ENCODE measurements at places on chromosomes 12 and 14. TPM values are rescaled to one million over a fixed set of nuclear protein-coding genes. Genes with fewer than 3 reads are reported as not detected.

DNA sequence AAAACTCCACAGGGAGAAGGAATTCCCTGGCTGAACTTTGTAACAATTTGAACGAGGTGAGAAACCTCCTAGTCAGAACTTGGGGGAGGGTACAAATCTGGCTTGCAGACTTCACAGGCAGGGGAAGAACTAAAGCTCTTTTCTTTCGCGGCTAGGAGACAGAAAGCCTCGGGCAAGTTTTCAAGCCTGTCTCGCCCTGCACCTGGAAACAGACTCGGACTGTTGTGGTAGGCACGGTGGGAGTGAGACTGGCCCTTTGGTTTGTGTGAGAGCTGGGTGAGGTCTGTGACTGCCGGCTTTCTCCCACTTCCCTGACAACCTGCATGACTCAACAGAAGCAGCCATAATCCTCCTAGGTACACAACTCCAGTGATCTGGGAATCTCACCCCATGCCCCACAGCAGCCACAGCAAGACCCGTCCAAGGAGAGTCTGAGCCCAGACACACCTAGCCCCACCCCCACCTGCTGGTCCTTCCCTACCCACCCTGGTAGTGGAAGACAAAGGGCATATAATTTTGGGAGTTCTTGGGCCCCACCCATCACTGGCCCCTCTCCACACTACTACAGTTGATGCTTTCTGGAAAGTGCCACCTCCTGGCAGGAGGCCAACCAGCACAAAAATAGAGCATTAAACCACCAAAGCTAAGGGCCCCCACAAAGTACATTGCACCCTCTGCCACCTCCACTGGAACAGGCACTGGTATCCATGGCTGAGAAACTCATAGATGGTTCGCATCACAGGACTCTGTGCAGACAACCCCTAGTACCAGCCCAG lies 102.7 kb upstream of the ST8SIA1 start:
- peak; percentile 82 for DNase-seq

DNA sequence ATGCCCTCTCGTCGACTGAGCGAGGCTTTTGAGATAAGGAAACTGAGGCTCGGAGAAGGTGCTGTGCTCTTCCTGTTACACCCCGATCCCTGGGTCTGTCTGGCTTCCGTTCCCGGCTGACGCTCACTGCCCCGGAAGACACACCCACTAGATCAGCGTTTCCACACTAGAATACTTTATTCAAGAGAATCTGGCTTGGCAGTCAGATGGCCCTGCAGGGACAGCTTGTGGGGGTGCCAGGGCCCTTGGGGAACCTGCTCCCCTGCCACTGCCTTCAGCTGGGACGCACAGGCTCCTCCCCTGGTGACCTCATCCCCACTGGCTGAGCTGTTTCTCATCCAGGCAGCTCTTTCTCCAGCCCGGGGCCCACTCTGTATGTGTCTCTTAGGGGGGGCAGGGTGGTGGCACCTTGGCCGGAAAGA lies 13.7 kb downstream of the PGF start:
- no peak for DNase-seq

- DNase-seq: no peak
These were observed 51.5 kb upstream of the RASSF3 start for GRCh38 chr12:64558754-64559153.

ERP27 gene
- not detected for total RNA-seq

OR6J1 gene
- not detected for total RNA-seq

LMBR1L gene
- total RNA-seq: 18.5 TPM

RNF212B gene
- not detected for total RNA-seq

DNA sequence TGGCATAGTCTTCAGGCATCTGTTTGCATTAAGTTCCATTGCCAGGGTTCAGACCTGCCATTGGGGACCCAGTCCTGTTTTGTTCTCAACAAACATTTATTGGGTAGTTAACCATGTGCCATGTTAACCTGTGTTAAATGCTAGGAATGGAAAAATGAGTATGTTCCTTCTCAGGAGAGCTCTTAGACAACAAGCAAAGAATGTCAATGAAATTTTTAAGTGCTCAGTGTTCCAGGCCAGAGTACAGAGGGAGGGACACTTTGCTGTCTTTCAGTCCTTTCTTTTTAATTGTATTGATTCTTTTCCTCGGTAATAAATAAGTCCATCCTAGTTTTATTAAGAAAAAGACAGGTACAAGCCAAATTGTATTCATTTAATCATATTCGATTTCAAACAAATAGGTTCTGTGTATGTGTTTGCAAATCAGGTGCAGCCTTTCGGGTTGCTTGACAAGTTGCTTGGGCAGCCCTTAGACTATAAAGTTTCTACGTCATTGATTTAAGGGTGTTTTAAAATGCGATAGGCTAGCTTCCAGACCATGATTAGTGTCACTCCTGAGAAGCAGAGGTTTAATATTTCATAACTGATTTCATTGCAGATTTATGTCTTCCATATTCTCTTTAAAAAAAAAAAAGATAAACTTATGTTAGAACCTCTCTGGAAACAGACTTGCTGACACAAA lies 123.1 kb downstream of the DERA start:
- DNase-seq: no peak

- DNase-seq: no peak
These were observed 70.0 kb downstream of the GALNT9 start for GRCh38 chr12:132259364-132259871.

NUDT4 gene
- total RNA-seq: 38.9 TPM

DNA sequence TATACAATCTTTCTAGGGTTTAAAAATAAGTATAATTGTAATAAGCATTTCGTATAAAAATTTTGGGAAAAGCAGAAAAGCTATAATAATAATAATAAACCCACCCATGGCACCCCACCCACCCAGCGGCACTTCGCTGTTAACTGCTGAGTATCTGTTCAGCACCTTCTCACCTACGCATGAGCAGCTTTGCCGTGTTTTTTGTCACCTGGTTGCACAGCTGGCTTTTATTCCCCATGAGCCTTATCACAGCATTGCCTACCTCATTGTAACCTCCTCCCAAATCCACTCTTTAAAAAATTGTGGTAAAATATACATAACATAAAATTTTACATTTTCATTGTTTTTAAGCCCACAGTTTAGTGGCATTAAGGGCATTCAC lies 34.7 kb downstream of the CYP46A1 start:
- DNase-seq: no peak

GRCh38 chr14:64879635-64880220 lies at the start of gene SPTB:
Gene SPTB, minus strand, starts transcription at chr14:64879907. Its CDS starts 56,813 bp downstream, at chr14:64823094.
- peak; percentile 44 for DNase-seq

DNA sequence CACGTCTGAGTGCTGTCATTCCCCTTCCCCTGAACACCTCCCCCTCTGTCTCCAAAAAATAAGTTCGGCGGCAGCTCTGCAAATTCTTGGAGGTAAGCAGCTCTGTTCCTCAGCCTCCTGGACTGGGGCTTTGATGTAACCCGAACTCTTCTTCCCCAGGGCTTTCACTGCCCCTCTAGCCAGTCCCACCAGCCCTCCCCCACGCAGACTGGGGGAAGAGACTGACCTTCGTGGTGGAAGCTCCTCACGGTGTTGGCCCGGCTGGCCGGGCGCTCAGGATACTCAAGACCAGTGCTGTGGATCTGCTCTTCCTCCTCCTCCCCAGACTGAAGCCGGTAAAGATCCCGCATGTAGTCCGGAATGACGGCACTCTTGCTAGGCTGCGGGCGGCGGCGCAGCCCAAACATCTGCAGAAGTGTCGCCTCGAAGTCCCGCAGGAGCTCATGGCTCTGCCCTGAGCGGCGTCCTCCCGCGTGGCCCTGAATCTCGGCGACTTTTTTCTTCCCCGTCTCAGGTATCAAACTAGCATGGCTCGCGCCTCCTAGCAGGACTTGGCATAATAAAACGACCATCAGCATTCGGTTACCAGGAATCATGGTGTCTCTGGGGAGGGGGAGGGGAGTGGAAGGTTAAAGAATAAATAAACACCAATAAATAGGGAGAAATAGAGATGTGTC lies 4.9 kb downstream of the BMP4 start:
- peak; percentile 35 for DNase-seq

DNA sequence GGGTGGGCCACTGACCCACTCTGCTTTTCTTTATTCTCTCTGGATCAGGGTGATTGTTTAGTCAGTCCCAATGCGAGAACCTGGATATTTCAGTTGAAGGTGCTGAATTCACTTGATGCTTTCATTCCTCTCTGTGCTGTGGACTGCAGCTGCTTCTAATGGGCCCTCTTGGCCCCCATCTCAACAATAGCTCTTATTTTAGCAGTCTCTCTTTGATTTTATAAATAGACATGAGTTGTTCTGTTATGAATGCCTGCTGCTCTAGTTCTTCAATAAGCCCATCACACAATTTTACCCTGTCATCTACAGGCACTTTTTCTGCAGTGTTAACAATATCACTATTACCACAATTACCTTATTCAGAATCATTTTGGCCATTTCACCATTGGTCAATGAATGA lies 54.1 kb upstream of the YARS2 start:
- no peak for DNase-seq

CD9 gene
- 174 TPM for total RNA-seq

LRCOL1 gene
- total RNA-seq: not detected

DNA sequence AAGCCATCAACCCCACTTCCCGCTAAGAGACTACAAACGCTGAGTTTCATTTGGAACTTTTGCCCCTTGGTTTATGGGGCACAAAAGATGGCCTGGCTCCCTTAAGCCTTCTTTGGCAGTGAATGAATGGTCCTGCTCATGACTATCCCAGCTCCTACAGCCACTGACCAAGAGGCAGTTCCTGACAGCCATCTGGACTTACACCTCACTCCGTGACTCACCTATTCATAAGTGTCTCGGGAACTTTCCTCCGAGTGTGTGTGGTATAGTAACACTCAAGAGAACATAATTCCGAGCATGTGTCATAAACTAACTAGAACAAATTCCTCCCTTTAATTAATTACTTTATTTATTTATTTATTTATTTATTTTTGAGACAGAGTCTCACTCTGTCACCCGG lies 51.9 kb upstream of the NUDT4 start:
- peak; percentile 61 for DNase-seq

- peak; percentile 38 for DNase-seq
These were observed 10.9 kb upstream of the LGMN start for GRCh38 chr14:92759300-92759678.

CLEC2A gene
- total RNA-seq: not detected

- DNase-seq: no peak
These were observed 45.4 kb downstream of the AEBP2 start for GRCh38 chr12:19484738-19485137.

- peak; percentile 21 for DNase-seq
These were observed 263.2 kb downstream of the SEC23A start for GRCh38 chr14:38839694-38840365.

ATL1 gene
- total RNA-seq: 1.3 TPM

ADAM21 gene
- total RNA-seq: 0.80 TPM

DNA sequence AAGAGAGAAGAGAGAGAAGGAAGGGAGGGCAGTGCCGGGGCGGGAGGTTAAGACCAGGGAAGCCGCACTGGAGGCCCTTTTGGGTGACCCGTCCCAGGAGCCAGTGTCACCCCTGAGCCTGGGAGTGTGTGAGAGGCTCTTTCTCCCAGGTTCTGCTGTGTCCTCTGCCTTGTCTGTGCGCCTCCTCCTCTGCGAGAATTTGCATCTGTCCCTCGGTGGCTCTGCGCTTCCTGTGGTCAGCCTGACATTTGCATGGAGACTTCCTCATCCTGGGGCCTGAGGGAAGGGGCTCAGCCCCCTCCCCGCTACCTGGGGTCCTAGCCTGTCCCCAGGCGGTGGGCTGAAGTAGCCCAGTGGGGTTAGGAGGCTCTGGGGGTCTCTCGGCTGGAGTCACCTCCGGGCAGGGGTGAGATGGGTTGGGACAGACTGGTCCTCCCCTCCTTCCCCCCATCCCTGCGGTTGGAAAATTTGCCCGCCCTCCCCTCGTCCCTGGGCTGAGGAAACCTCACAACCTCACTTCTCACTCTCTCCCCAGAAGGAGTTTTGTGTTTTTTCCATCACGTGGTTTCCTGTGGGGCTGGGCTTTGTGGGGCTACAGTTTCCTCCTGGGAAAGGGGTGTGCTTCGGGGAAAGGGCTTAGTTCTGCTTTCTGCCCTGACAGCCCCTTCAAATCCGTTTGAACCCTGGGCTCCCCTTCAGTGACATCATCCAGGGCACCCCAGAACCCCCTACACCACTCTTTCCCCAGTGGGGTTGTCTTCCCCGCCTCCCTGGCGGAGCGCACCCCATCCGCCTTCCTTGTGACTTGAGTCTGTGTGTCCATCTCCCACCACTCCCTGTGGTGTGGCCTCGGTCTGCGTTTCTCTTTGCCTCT lies 2.5 kb downstream of the PTPN6 start:
- no peak for DNase-seq

GRCh38 chr14:91143862-91144261 lies 30.0 kb downstream of the DGLUCY start:
- DNase-seq: no peak

BEGAIN gene
- total RNA-seq: 3.8 TPM

GRCh38 chr12:10363914-10364814 lies 25.7 kb downstream of the KLRK1 start:
- DNase-seq: peak; percentile 40

GRCh38 chr12:105581420-105581819 lies 250.9 kb downstream of the C12orf75 start:
- no peak for DNase-seq

- DNase-seq: no peak
These were observed 128.7 kb downstream of the CNTN1 start for GRCh38 chr12:40820794-40821484.

TAS2R46 gene
- 1.5 TPM for total RNA-seq

- no peak for DNase-seq
These were observed 7.4 kb downstream of the ELK3 start for GRCh38 chr12:96201272-96202227.

- DNase-seq: no peak
These were observed 99.8 kb downstream of the PPP2R5E start for GRCh38 chr14:63443361-63443760.

PDE3A gene
- total RNA-seq: 2.0 TPM

All from PC-3 (cell line).